ENCODE measurements at places on chromosomes 4 and X.
A peak's percentile ranks its signal among the peaks of the same experiment; 100 is the strongest.

GRCh38 chr4:27442146-27442545 is 581.5 kb downstream of the STIM2 start:
- no peak for DNase-seq

- no peak for DNase-seq
These were observed 57.2 kb upstream of the HS3ST1 start for GRCh38 chr4:11485926-11486325.

- no peak for DNase-seq
These were observed 730.3 kb downstream of the TRIML1 start for GRCh38 chr4:188869581-188869980.

- no peak for DNase-seq
These were observed 300.4 kb downstream of the LDB2 start for GRCh38 chr4:16597845-16598596.

GRCh38 chr4:1685235-1686150 is 1.4 kb upstream of the FAM53A start:
- DNase-seq: no peak

DNA sequence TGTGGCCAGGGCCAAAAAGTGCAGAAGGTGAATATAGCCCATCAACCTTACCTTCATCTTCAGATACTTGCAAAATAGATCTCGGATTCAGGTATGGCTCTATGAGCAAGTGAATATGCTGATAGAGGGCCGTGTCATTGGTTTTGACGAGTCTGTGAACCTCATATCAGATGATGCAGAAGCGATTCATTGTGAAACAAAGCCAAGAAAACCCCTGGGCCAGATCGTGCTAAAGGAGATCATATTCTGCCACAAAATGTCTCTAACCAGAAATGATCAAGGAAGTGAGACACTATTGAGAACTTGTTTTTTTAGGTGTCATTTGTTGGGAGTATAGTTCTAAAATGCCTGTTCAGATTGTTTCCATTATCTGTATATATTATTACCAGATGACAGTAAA is 48.3 kb downstream of the PDK3 start:
- no peak for DNase-seq

- no peak for DNase-seq
These were observed 344.0 kb downstream of the CENPC start for GRCh38 chr4:67201334-67201733.

GRCh38 chrX:17860811-17861488 is at the start of gene RAI2:
Gene RAI2 (minus strand): TSS chrX:17861298. CDS start chrX:17802010, 59,288 bp downstream.
- peak; percentile 19 for DNase-seq

DNA sequence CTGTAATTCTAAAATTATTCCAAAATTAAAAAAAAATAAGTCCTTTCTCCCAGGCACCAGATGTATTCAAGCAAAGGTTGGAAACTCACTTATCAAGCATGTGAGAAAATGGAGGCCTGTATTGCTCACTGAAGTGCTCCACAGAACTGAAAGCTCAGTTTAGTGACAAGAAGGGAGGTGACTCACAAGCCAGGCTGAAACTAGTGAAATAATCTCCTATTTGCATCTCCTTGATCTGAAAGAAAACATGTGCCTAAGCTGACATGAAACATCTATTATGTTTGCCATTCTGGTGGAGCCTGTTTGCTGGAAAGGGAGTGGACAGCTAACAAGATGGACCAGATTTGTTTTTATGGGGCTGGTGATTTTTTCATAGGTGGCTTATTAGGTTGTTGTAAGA is 54.0 kb upstream of the AMELX start:
- DNase-seq: no peak

GRCh38 chr4:73661646-73662119 is 41.4 kb upstream of the RASSF6 start:
- DNase-seq: no peak

- DNase-seq: no peak
These were observed 86.6 kb upstream of the NPNT start for GRCh38 chr4:105808750-105809041.

GRCh38 chr4:153831245-153831644 is 42.4 kb upstream of the SFRP2 start:
- no peak for DNase-seq

DNA sequence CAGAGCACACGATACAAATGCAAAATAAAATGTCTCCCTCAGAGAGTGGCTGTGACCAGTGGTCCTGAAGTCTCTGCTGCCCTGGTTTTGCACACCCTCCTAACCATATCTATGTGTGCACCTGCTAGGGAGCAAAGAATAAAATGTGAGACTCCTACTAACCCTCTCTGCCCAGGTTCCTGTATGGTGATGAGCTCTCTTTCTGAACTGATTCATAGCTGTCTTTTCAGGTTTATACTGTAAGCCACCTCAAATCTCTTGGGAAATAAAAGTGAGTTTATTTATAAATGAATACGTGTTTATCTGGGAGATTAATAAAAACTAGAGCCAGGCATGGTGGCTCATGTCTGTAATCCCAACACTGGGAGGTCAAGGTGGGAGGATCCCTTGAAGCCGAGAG is 126.0 kb upstream of the RBPJ start:
- no peak for DNase-seq

DNA sequence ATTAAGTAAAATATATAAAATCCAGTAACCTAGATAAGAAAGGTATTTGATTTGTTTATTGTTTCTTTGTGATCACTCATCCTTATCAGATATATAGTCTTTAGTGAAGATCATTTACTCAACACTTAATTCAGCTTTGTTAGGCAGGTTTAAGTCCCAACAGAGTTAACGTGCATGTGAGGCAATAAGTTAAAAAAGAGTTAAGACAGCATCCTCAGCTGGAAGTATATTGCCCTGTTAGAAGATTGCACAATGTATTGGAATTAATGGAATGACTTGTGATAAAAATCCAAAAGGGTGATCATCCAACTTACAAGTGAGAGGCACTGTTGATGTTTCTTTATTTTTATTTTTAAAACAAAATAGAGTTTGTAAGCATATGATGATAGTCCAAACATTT is 1162.1 kb downstream of the RAPGEF2 start:
- no peak for DNase-seq

GRCh38 chr4:125582302-125582701 is 267.5 kb downstream of the FAT4 start:
- DNase-seq: no peak

DNA sequence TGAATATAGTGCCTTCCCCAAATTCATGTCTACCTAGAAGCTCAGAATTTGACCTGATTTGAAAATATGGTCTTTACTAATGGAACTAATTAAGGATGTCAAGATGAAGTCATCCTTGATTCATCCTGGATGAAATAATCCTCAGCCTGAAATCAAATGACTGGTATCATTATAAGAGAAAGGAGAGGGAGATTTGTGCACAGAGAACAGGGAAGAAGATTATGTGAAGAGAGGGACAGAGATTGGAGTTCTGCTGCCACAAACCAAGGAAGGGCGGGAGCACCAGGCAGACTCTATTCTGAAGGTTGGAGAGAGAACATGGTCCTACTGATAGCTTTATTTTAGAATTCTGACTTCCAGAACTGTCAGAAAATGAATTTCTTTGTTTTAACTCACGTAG is 680.9 kb upstream of the AADAT start:
- no peak for DNase-seq

- no peak for DNase-seq
These were observed 398.0 kb downstream of the MAGEB5 start for GRCh38 chrX:26613956-26614355.

DNA sequence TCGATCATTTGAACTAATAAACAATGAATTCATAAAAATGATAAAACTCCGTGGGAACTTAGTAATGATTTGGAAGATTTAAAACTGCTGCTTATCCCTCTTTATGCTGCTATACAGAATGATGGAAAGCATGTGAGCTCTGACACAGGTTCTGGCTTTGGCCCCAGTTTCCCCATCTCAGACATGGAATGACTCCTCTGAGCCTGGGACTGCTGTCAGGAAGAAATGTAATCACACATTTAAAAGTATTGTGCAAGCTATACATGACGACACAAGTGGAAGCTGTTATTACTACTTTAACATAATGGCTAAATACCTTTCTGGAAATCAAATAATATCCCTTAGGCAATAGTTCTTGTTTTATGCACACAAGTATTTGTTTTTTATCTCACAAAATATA is 161.7 kb downstream of the DCHS2 start:
- DNase-seq: no peak

DNA sequence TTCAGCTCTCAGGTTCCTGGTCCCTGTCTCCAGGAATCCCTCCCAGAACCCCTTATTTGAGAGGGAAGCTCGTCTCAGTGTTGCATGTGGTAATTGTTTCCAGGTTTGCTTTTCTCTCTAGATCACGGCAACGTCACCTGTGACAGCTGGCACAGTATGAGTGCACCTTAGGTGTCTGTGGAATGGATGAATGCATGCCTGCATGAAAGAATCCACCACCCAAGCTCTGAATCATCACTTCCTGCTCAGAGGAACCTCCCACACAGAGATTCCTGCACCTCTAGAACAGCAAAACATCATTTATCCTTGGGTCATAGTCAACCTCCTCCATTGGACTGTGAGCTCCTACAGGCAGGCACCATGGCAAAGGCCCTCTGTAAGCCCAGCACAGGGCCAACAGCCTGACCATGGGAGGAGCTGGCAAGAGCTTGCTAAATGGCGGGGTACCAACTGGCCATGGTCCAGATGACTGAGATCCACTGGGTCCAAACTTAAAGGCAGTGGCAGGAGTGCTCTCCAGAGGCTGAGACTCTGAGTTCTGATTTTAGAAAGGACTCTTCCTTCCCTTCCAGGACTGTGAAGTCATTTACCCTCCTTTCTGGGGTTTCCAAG is 116.2 kb downstream of the SLC2A9 start:
- no peak for DNase-seq

DNA sequence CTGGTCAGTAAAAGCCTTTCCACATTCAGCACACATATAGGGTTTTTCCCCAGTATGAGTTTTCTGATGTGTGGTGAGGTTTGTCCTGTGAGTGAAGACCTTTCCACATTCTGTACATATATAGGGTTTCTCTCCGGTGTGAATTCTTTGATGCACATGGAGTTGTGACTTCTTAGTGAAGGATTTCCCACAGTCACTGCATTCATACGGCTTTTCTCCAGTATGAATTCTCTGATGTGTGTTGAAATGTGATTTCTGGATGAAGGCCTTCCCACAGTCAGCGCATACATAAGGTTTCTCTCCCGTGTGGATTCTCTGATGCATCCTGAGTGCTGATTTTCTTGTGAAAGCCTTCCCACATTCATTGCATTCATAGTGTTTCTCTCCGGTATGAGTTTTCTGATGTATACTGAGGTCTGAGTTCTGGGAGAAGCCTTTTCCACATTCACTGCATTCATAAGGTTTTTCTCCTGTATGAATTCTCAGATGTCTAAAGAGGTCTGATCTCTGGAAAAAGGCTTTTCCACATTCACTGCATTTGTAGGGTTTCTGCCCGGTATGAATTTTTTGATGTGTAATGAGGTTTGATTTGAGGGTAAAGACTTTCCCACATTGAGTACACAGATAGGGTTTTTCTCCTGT is 34.7 kb downstream of the ZNF41 start:
- no peak for DNase-seq

Data from activated CD8-positive, alpha-beta T cell treated with anti-CD3 and anti-CD28 coated beads, Interleukin-2, amount 10 ng/mL, durations not matched to agents 7 days and 5 days (primary cell).